ENCODE measurements at places on chromosomes 5 and 9.

GRCh38 chr5:161645264-161645663, 40.3 kb upstream of the GABRA6 start:
- no peak for DNase-seq

- peak; percentile 89 for DNase-seq
Observed at GRCh38 chr5:177545487-177546257, 8.7 kb downstream of the FAM193B start.

GRCh38 chr5:149280124-149280523, 8.5 kb downstream of the AFAP1L1 start:
- no peak for DNase-seq

DNA sequence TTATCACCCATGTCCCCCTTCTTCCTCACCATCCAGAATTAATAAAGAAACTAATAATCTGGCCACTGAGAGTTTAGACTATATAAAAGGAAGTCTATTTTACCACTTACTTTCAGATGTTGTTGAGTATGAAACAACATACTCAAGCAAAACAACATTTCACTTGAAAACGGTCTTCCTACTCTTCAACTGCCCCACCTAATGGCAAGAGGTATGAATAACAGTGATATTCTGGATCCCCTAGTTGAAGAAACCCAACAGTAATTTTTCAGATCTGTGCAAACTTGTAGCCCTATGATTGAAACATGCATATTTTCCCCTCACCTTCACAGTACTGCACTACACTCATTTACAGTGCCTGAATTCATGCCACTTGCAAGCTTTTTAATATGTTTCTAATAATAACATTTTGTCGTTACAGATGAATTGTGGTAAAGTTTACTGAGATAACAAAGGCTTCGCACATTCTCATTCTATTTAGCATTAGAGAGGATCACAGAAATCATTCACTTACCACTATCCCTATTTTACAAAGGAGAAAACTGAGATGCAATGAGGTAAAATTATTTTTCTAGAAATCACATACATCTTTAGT, 267.9 kb upstream of the PDE4D start:
- DNase-seq, result peak; percentile 52

DNA sequence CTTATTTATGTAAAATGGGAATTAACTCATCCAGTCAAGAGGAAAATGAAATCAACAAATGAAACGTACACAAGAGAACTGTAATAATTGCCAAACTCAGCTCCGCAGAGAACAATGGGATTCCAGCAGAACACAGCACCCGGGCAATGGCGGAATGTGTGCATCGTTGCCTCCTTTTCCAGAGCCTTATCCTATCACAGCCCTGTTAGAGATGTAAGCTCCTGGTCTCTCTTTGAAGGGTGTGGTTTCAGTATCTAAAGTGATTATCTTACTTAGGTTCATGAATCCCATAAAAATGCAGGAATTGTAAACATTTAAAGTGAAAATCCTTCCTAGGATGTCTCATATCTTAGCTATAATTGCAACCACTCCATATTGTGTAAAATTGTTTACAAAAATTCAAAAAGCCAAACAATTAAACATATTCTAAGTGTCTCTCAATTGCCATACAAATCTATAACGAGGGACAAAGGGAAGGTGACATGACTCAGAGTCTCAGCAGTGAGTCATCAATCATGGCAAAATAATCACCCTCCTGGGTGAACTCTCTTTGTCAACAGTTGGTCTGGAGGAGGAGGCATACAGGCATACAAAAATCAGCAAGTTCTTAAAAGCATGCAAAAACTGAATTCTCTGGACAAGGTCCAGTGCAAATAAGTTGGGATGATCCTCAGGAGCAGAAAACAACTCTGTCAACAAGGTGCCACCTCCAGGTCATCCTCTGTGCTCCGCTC, 22.6 kb downstream of the SEMA5A start:
- DNase-seq, result no peak

DNA sequence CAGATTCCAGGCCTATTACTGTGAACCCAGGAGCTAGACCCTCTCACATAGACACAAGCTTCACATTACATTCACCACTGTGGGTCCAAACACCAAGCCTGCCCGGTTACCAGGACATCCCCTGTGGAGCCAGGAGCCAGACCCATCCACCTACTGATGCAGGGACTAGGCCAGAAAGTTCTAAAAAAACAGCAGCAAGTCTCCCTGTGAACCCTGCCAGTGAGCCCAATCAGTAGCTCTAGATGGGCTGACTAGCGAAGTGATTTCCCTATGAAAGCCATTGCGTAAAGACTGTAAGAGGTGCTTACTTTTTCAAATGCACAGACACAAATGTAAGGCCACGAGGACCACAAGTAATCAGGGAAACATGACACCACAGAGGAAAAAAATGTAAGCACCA, 352.3 kb downstream of the TMEM161B start:
- DNase-seq, result no peak
